Motor neuron (in vitro differentiated cells): ENCODE measurements at places on chromosomes 3 and 15.

GRCh38 chr3:173938616-173939015, 541.1 kb downstream of the NLGN1 start:
- ATAC-seq: peak; percentile 53

- no peak for ATAC-seq
Measured at GRCh38 chr3:30662836-30663235, 56.4 kb downstream of the TGFBR2 start.

GRCh38 chr3:151686257-151686656, 47.5 kb upstream of the AADACL2 start:
- ATAC-seq: no peak

GRCh38 chr15:99427668-99428361, 138.0 kb upstream of the MEF2A start:
- no peak for ATAC-seq

- ATAC-seq: no peak
Measured at GRCh38 chr15:98142572-98142971, 182.1 kb downstream of the ARRDC4 start.

- no peak for ATAC-seq
Measured at GRCh38 chr3:144104186-144104585, 132.6 kb downstream of the DIPK2A start.

DNA sequence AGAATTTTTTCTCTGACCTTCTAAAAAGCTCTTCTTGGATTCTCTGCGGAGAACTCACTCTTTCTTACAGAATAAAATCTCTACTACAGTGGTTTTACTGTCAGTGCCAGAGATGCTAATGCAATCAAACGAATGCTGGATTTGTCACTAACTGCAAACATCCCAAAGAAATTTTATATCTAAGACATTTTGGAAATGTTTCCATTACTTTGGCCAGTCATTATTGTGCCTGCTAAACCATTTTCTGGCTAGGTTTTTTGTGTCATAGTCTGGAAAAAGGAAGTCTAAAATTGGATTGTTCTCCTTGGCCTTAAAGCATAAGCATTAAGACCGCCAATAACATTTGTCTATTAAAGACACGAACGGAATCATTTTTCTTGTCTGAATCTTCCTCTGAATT, 54.0 kb downstream of the PLOD2 start:
- no peak for ATAC-seq

GRCh38 chr3:39269528-39269927, 10.3 kb downstream of the CX3CR1 start:
- no peak for ATAC-seq

GRCh38 chr15:56805466-56806147, 72.3 kb upstream of the ZNF280D start:
- ATAC-seq: peak; percentile 71

- no peak for ATAC-seq
Measured at GRCh38 chr3:61989681-61990080, 383.7 kb downstream of the FEZF2 start.

DNA sequence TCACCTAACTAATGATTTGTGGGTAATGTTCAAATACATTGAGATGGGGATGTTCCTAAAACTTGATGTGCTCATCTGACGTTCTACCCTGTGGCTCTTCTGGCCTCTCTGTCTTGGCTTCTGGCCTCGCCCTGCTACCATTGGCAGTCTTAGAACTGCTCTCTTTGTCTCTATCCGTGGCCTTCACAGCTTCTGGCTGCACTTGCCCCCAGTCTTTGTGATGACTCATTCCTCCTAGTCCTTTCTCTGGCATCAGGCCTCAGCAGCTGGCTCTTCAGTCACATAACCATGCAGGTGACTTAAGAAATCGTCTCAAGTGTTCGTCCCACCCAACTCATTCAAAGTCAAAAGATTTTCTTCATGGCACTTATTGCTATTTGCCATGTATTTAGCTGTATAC, 188.1 kb downstream of the BBX start:
- peak; percentile 37 for ATAC-seq

DNA sequence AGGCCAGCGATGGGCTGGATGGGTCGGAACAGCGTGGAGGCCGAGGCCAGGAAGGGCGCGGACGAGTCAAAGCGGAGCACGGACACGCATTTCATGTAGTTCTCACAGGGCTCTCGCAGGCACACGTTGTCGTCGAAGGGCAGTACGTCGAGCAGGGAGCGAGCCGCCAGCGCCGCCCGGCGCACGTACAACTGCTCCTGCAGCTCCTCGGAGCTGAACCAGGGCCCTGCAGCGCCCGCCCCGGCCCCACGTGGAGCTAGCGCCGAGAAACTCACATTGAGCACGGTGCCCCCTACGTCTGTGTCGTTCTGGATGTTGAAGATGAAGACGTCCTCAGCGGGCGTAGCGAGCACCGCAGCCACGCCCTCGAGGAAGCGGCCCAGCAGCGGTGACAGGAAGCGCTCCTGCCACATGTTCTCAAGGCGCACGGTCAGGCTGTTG, 5.8 kb downstream of the CELSR3 start:
- ATAC-seq: no peak

- no peak for ATAC-seq
Measured at GRCh38 chr3:166489826-166490225, 652.6 kb upstream of the BCHE start.

- no peak for ATAC-seq
Measured at GRCh38 chr3:51675201-51675611, 4.2 kb downstream of the TEX264 start.

- peak; percentile 99 for ATAC-seq
Measured at GRCh38 chr3:194985031-194985578, 285.9 kb downstream of the XXYLT1 start.

- peak; percentile 52 for ATAC-seq
Measured at GRCh38 chr15:101068961-101069653, 149.9 kb downstream of the LRRK1 start.

GRCh38 chr3:190261015-190261414, 61.2 kb downstream of the CLDN1 start:
- ATAC-seq: no peak

DNA sequence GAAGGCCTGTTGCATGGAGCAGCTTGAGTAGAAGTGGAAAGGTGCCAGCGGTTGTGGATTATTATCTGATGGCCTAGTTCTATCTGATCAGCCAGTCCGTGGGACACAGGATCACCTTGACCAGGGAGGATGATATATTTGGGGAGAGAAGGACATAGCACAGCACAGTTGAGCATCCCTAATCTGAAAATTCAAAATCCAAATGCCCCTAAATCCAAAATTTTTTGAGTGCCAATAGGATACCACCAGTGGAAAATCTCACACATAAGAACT, 6.0 kb downstream of the CSPG4 start:
- ATAC-seq: no peak

DNA sequence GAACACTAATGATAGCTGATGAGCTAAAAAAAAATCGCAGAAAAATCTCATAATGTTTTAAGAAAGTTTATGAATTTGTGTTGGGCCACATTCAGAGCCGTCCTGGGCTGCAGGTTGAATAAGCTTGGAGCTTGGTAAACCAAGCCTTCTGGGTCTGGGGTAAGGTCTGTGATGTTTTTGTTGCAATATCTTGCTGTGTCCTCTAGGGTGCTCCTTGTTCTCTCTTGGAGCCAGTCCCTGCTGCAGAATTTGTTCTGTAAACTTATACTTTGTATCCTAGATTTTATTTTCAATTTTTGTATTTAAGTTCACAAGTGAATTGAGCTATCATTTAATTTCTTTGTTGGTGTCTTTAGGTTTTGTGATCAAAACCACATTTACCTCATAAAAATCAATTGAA, 143.7 kb downstream of the NR1D2 start:
- peak; percentile 71 for ATAC-seq

- ATAC-seq: no peak
Measured at GRCh38 chr3:64806668-64807605, 119.1 kb upstream of the ADAMTS9 start.

DNA sequence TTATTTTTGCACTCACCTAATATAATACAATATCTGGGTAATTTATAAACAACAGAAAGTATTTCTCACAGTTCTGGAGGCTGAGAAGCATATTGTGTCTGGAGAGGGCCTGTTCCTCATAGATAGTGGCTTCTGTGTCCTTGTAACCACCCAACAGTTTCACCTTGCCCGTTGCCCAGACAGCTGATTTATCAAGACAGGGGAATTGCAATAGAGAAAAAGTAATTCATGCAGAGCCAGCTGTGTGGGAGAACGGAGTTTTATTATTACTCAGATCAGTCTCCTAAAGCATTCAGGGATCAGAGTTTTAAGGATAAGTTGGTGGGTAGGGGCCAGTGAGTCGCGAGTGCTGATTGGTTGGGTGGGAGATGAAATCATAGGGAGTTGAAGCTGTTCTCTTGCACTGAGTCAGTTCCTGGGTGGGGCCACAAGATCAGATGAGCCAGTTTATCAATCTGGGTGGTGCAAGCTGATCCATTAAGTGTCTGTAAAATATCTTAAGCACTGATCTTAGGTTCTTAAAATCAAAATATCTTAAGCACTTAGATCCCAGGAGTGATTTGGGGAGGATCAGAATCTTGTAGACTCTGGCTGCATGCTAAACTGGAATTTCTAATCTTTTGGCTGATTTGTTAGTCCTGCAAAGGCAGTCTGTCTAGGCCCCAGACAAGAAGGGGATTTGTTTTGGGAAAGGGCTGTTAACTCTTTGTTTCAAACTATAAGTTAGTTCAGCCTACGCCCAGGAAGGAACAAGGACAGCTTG, 33.9 kb upstream of the C15orf39 start:
- peak; percentile 91 for ATAC-seq

- no peak for ATAC-seq
Measured at GRCh38 chr3:55607175-55607574, 120.1 kb upstream of the WNT5A start.

GRCh38 chr15:75761446-75762356, 49.1 kb upstream of the CSPG4 start:
- no peak for ATAC-seq

DNA sequence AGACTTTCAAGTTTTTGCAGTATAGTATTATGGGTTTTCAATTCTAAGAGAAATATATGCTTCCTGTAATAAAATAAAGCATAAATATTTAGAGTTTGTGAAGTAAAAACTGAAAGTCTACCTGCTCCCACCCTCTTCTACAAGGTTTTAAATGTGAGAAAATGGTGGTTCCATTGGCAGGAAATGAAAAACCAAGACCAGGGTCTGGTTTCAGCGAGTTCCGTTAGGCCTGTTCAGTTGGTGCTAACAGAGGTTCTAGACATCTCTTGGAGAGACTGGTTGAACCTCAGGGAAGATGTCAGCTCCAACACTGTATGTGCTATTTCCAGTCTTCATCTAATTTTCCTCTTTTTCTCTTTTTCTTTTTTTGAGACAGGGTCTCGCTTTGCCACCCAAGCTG, 11.8 kb upstream of the MYO1E start:
- ATAC-seq: no peak

DNA sequence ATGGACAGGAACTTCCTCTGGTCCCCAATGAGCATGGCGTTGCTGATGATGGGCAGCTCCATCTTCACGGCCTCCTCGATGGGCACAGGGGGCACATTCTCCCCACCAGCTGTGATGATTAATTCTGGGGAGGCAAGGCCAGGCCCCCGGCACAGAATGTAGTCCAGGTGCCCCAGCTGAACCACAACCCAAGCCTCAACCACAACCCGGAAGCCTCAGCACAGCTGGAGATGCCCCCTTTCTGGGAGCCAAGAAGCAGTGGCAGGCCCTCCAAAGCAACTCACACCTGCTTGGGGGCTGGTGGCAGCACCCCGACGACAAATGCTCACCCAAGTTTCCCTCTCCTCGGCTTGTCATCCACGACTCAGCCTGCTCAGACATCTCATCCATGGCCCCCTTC, 25.2 kb downstream of the IDH3A start:
- no peak for ATAC-seq

GRCh38 chr15:68666120-68666811, 87.5 kb downstream of the CORO2B start:
- no peak for ATAC-seq

- no peak for ATAC-seq
Measured at GRCh38 chr3:58065700-58066167, 57.5 kb downstream of the FLNB start.

DNA sequence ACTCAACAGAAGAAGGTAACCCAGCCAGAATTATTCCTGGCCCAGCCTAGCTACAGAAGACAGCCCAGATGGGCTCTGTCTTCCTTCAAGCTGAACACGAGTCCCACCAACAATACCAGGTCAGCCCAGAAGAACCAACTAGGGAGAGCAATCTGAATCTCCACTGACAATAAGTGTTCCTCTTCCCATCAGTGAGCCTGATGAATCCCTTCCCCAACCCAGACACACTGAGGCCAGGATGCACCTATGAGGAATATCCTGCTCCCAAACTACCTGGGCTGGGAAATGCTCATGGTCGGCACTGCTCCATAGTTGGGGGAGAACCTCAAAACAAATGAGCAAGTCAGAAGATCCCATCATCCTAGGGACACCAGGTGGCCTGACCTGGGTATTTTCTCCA, 351.1 kb downstream of the OCA2 start:
- no peak for ATAC-seq

GRCh38 chr3:198071602-198072287, 111.7 kb downstream of the LMLN start:
- peak; percentile 100 for ATAC-seq

- peak; percentile 18 for ATAC-seq
Measured at GRCh38 chr3:12948891-12949711, 107.7 kb upstream of the RPL32 start.

GRCh38 chr3:5195605-5196004, 8.1 kb downstream of the EDEM1 start:
- ATAC-seq: no peak

GRCh38 chr3:23072693-23073092, 130.4 kb upstream of the UBE2E2 start:
- no peak for ATAC-seq

- ATAC-seq: no peak
Measured at GRCh38 chr3:126852511-126852910, 130.4 kb upstream of the PLXNA1 start.

DNA sequence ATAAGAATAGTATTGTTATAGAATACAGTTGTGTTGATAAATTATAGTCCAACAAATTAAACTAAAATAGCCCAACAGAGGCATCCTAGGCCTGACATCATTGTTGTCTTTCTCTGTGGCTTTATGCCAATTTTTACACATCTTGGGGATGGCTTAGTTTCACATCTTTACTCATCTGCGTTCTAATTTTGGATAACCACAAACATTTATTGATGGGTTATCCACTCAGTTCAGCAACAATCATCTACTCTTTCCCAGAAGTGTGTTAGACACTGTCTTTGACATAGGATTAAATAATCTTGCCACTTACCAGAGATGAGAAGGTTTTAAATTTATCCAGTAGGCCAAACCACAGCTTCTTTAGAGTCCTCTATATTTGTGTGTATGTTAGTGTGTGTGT, 120.8 kb upstream of the PHLDB2 start:
- no peak for ATAC-seq

- no peak for ATAC-seq
Measured at GRCh38 chr3:134404366-134404885, 30.2 kb upstream of the AMOTL2 start.
